ENCODE measurements at places on chromosomes 6 and 20. TPM values are rescaled to one million over a fixed set of nuclear protein-coding genes. Genes with fewer than 3 reads are reported as not detected.
A peak's percentile ranks its signal among the peaks of the same experiment; 100 is the strongest.

DNA sequence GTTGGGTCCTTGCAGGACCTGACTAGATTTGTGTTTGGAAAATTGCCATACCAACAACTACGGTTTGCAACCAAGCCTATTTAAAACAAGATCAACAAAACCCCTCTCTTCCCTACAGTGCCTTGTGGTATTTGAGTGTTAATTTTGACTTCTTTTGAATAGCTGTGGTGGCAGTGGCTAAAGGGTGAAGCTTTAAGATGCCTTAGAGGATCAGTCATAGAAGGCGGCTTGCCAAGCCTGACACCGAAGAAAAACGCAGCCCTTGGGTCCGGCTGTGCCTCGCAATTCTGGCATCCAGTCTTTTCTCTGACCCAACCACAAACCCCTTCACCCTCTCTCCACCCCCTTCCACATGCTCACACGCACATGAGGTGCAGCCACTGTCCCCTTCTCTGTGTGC lies 32.6 kb downstream of the BMP6 start:
- H3K4me3 ChIP-seq, result no peak overlapping the region
- H3K4me1 ChIP-seq, result no peaks in the 10 kb centered on the region
- no peaks in the 10 kb centered on the region for H3K36me3 ChIP-seq
- H3K27me3 ChIP-seq, result peaks cover 2% of the 10 kb centered on the region
- H3K27ac ChIP-seq, result no peak overlapping the region

GRCh38 chr6:43492673-43493072 lies 15.3 kb downstream of the TJAP1 start:
- no peaks in the 10 kb centered on the region for H3K36me3 ChIP-seq
- no peak for DNase-seq
- no peaks in the 10 kb centered on the region for H3K4me1 ChIP-seq
- no peak overlapping the region for H3K4me3 ChIP-seq
- H3K27me3 ChIP-seq, result no peaks in the 10 kb centered on the region

The RIMS1 gene
- total RNA-seq, result 5.7 TPM

The BANF2 gene
- not detected for total RNA-seq

DNA sequence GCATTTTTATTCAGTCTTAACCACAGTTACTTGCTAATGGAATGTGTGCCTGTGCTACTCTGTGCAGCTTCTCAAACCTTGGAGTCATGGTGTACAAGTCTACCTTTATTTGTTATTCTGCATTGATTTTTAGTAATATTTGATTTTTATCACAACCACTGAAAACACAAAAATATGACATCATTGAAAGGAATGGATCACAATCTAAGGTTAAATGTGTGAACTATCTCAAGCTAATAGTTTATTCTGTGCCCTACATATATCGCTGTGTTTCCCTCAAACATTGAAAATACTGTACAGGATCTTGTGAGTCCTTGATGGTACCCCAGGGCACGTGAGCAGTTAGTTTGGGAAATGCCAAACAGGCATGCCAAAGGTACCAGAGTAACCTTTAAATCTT lies 573.4 kb downstream of the FRK start:
- H3K36me3 ChIP-seq, result no peaks in the 10 kb centered on the region
- DNase-seq, result no peak
- H3K27ac ChIP-seq, result no peak overlapping the region
- H3K4me3 ChIP-seq, result no peak overlapping the region
- H3K4me1 ChIP-seq, result no peaks in the 10 kb centered on the region
- no peaks in the 10 kb centered on the region for H3K27me3 ChIP-seq

The SAPCD1 gene
- total RNA-seq, result 2.9 TPM

The TP53TG5 gene
- 0.66 TPM for total RNA-seq

GRCh38 chr6:167806061-167806700 lies 20.5 kb upstream of the AFDN start:
- H3K36me3 ChIP-seq, result no peaks in the 10 kb centered on the region
- H3K4me1 ChIP-seq, result no peaks in the 10 kb centered on the region
- no peak overlapping the region for H3K4me3 ChIP-seq
- H3K27ac ChIP-seq, result no peak overlapping the region
- no peaks in the 10 kb centered on the region for H3K27me3 ChIP-seq
- DNase-seq, result no peak

- no peaks in the 10 kb centered on the region for H3K4me1 ChIP-seq
- H3K36me3 ChIP-seq, result no peaks in the 10 kb centered on the region
- H3K27ac ChIP-seq, result no peak overlapping the region
- no peak for DNase-seq
- no peak overlapping the region for H3K4me3 ChIP-seq
Observed at GRCh38 chr6:141607956-141608355, 524.8 kb upstream of the GJE1 start.

DNA sequence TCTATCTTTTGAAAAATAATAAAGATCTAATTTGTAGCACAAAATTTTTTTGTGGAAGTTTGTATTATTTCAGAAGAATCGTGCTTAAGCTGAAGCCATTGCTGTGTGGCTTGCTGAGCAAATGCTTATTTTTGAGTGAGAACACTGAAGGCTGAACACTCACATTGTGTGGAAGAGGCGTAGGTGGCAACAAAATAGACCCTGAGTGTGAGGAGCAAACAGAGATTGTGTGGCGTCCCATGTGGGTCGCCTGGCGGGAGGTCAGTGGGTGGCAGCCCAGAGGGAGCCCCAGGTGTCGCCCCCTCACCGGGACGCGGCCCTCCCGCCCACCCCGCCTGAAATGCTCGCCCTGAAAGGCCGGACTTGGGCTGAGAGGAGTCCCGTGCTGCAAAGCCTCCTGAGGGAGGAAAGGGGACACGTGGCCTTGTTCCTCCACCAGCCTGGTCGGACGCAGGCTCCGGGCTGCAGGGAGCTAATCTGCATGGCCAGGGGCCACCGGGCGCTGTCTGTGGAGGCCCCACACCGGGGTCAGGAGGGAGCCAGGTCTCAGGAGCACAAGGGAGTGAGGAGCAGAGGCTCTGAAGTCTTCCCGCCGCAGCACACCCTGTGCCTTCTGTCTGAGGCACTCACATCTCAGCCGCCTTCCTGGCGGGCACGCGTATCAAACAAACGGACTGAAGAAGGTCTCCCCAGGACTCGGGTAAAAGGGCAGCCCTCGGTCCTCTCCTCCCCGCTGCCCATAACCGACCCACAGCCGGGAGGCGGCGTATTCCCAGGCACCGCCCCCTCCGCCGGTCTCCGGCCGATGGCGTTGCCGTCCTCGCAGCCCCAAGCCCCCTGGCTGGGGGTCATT lies 15.9 kb downstream of the DDO start:
- H3K27me3 ChIP-seq, result no peaks in the 10 kb centered on the region
- peak; percentile 78 for DNase-seq
- H3K27ac ChIP-seq, result no peak overlapping the region
- H3K4me1 ChIP-seq, result no peaks in the 10 kb centered on the region
- H3K36me3 ChIP-seq, result no peaks in the 10 kb centered on the region
- peak overlapping the region; percentile 14 for H3K4me3 ChIP-seq

DNA sequence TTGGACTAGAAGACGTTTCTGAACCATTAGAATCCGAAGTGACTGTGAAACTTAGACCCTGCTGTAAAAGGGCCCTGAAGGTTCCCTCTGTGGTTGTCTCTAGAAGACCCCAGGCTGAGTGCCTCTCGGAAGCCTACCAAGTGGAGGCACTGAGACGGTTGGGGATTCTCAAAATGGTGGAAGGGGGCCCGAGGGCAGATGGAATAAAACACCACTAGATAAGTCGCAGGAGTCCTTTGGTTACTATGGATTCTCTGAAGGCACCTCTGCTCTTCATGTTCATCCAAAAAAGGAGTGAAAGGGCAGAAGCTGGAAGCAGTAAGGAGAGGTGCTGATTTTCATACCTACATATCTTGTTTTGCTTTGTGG lies 4.0 kb upstream of the TFAP2D start:
- DNase-seq, result no peak
- no peaks in the 10 kb centered on the region for H3K4me1 ChIP-seq
- no peak overlapping the region for H3K27ac ChIP-seq
- H3K27me3 ChIP-seq, result peaks cover 3% of the 10 kb centered on the region

The KHDC1 gene
- 1.8 TPM for total RNA-seq

The SPDEF gene
- total RNA-seq, result not detected

GRCh38 chr20:20664795-20665589 lies 47.5 kb downstream of the RALGAPA2 start:
- no peaks in the 10 kb centered on the region for H3K36me3 ChIP-seq
- no peak overlapping the region for H3K4me3 ChIP-seq
- H3K4me1 ChIP-seq, result no peaks in the 10 kb centered on the region
- H3K27me3 ChIP-seq, result no peaks in the 10 kb centered on the region
- H3K27ac ChIP-seq, result no peak overlapping the region

The PFDN6 gene
- 19.8 TPM for total RNA-seq

The BMP6 gene
- total RNA-seq, result 5.2 TPM

- DNase-seq, result no peak
- H3K4me1 ChIP-seq, result no peaks in the 10 kb centered on the region
- H3K27me3 ChIP-seq, result no peaks in the 10 kb centered on the region
- H3K4me3 ChIP-seq, result no peak overlapping the region
Observed at GRCh38 chr6:112760831-112761230, 413.7 kb downstream of the RFPL4B start.

- no peaks in the 10 kb centered on the region for H3K4me1 ChIP-seq
- no peaks in the 10 kb centered on the region for H3K36me3 ChIP-seq
- no peaks in the 10 kb centered on the region for H3K27me3 ChIP-seq
- peak; percentile 92 for DNase-seq
Observed at GRCh38 chr20:43583982-43584432, 6.7 kb upstream of the IFT52 start.

The PLCB4 gene
- 26.2 TPM for total RNA-seq

DNA sequence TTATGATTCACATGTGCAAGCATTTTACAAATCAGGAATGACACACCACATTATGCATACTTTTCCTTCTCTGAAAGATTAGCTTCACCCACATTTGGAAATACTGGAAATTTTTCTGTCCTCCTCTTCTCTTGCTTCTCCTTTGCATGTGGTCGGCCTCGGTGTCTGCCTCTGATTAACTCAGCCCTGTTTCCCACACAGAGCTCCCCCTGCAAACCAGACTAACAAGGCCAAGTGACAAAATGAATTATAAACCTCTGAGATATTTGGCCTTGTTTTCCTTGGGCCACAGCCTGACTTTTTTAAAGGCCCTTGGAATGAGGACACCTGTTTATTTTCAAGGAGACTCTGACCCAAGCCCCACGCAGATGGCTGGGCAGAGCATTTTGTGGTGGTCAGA lies 9.0 kb upstream of the CCN6 start:
- H3K27me3 ChIP-seq, result no peaks in the 10 kb centered on the region
- H3K4me3 ChIP-seq, result no peak overlapping the region
- no peaks in the 10 kb centered on the region for H3K4me1 ChIP-seq
- H3K27ac ChIP-seq, result no peak overlapping the region
- no peak for DNase-seq
- H3K36me3 ChIP-seq, result no peaks in the 10 kb centered on the region

- H3K4me3 ChIP-seq, result no peak overlapping the region
- H3K4me1 ChIP-seq, result no peaks in the 10 kb centered on the region
- no peaks in the 10 kb centered on the region for H3K27me3 ChIP-seq
- no peak overlapping the region for H3K27ac ChIP-seq
- no peaks in the 10 kb centered on the region for H3K36me3 ChIP-seq
Observed at GRCh38 chr6:145977881-145978280, 13.7 kb upstream of the SHPRH start.

DNA sequence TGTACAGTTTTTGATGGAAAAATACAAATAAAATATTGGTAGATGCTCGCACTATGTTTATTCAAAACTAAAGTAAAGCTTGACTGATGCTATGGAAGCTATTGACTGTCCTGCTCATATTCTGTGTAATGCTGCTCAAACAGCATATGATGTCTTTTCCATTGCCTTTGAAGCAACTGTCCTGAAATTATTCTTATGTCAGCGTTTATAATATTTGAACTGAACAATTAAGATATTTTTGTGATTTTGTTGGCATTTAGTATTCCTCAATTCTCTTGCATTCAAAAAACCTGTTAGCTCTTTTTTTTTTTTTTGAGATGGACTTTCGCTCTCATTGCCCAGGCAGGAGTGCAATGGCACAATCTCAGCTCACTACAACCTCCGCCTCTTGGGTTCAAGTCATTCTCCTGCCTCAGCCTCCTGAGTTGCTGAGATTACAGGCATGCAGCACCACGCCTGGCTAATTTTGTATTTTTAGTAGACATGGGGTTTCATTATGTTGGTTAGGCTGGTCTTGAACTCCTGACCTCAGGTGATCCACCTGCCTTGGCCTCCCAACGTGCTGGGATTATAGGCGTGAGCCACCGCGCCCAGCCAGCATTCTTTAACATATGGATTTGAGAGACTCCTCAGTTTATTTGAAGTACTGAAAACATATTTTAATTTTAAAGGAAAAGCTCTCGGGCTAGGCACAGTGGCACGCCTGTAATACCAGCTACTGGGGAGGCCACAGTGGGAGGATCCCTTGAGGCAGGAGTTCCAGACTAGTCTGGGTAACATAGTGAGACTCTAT lies 5.3 kb upstream of the DNAAF9 start:
- H3K4me1 ChIP-seq, result no peaks in the 10 kb centered on the region
- no peaks in the 10 kb centered on the region for H3K27me3 ChIP-seq
- H3K27ac ChIP-seq, result no peak overlapping the region
- no peaks in the 10 kb centered on the region for H3K36me3 ChIP-seq

The CCDC170 gene
- 5.4 TPM for total RNA-seq

- no peaks in the 10 kb centered on the region for H3K4me1 ChIP-seq
- H3K27me3 ChIP-seq, result no peaks in the 10 kb centered on the region
- peaks cover 2% of the 10 kb centered on the region for H3K36me3 ChIP-seq
- no peak for DNase-seq
- no peak overlapping the region for H3K4me3 ChIP-seq
- no peak overlapping the region for H3K27ac ChIP-seq
Observed at GRCh38 chr6:45351076-45351475, 22.9 kb downstream of the RUNX2 start.

DNA sequence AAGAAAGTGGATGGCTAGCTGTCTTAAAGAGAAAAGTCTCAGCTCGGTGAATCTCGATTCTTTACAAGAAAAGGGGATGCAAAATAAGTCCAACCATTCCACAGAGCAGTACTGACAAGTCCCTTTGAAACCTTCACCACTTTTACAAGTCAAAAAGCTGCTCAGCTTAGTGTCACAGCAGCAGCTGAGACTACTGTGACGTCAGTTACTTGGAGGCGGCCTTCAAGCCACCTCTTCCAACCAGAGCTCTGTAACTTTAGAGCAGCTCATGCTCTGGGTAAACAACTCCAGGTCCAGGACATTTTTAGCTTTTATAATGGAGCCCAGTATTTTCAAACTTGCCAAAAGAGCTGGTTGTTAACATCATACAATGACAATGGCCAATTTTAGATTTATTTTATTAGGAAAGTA lies at the start of gene KIAA0408:
KIAA0408 (minus strand) TSS at position 159 of the 411 bp plus-strand sequence. CDS start 5,408 bp downstream, outside the sequence.
- no peaks in the 10 kb centered on the region for H3K36me3 ChIP-seq
- no peaks in the 10 kb centered on the region for H3K27me3 ChIP-seq
- peak; percentile 76 for DNase-seq
- H3K4me3 ChIP-seq, result peak within 1 kb of the TSS; percentile 67
- H3K4me1 ChIP-seq, result peaks cover 3% of the 10 kb centered on the region

- no peaks in the 10 kb centered on the region for H3K36me3 ChIP-seq
- H3K4me3 ChIP-seq, result no peak overlapping the region
- H3K27ac ChIP-seq, result peak overlapping the region; percentile 82
- DNase-seq, result peak; percentile 59
Observed at GRCh38 chr6:144264270-144265060, 20.7 kb upstream of the UTRN start.

DNA sequence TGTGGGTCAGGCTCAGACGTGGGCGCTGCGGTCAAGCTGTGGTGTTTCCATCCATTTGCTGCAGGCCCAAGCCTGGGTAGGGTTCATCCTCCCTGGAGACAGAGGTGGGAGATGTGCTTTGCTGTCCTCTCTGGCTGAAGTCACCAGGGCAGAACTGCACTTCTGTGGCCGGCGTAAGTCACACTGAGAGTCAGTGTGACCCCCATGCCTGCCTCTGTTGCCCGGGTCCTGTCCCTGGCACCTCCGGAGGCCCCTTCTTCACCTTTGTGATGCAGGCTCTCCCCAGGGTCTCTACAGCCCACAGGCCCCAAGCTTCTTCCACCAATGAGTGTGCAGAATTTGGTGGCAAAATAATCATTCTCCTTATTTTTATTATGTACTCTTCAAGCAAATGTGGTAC lies 53.8 kb upstream of the DACT2 start:
- H3K27me3 ChIP-seq, result no peaks in the 10 kb centered on the region
- H3K4me1 ChIP-seq, result no peaks in the 10 kb centered on the region
- peak; percentile 51 for DNase-seq
- no peak overlapping the region for H3K4me3 ChIP-seq

Measured in aorta (tissue), 5 donors.